ENCODE measurements at places on chromosomes 16 and 17.

GRCh38 chr17:9878786-9879525 lies 26.1 kb downstream of the RCVRN start:
- DNase-seq = no peak

DNA sequence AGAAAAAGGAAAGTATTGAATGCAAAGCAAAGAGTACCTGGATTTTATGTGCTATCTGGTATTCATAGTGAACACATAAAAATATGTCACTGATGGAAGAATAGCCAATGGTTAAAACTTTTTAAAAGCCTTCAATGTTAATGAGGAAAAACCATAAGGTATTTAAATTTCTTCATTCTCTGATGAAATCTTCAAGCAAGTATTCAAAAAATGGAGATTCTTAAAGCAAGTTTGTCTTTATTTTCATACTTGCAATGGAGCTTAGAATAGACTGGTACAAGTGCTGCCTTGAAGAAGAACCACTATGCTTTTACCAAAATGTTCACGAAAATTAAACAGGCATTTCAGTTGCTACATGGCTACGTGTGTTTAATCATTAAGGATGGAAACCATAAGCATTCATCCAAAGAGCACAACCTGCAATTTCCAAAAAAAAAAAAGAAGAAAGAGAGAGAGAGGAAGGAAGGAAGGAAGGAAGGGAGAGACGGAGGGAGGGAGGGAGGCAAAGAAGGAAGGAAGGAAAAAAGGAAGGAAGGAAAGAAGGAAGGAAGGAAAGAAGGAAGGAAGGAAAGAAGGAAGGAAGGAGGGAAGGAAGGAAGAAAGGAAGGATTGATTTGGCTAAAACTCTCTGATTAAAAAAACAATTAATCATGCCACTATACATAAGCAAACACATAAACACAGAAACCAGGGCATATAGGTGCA lies 17.6 kb downstream of the HS3ST3A1 start:
- no peak for DNase-seq

GRCh38 chr16:11064851-11065250 lies 120.5 kb downstream of the CLEC16A start:
- no peak for DNase-seq

DNA sequence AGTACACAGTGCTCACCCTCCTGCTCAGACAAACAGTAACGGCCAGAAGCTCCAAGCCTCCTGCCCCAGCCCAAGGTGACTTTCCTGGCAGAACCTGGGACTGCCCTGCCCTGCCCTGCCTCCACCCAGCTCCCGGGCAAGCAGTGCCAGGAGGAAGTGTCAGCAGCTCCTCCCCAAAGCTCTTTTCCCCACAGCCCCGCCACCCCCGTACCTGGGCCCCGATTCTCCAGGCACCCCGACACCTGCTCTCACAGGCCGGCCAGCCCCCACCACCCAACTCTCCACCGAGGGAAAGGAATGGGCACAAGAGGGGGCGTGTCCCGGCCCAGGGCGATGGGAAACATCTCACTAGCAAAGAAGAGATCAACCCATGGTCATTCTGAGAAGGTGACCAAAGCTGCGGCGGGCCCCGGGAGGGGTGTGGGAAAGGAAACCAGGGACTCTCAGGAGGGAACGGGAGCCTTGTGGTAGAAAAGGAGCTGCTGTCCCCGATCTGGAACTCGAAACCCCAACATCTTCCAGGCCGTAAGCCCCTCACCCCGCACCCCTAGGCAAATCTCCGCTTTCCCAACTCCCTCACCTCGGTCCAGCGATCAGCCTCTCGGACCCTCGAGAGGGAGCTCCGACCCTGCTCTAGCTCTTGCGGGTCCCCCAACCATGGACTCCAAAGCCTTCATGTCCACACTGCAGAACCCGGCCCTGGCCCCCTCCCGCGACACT lies 1.2 kb downstream of the BCAR1 start:
- no peak for DNase-seq

- DNase-seq = no peak
Observed at GRCh38 chr17:61135782-61136181, 263.9 kb upstream of the TBX2 start.

GRCh38 chr17:82648742-82649331 lies 593 bp upstream of the WDR45B start:
- DNase-seq = no peak

GRCh38 chr16:70534971-70535370 lies 11.4 kb downstream of the SF3B3 start:
- no peak for DNase-seq

GRCh38 chr17:79791735-79792161 lies 5.1 kb downstream of the CBX8 start:
- no peak for DNase-seq

DNA sequence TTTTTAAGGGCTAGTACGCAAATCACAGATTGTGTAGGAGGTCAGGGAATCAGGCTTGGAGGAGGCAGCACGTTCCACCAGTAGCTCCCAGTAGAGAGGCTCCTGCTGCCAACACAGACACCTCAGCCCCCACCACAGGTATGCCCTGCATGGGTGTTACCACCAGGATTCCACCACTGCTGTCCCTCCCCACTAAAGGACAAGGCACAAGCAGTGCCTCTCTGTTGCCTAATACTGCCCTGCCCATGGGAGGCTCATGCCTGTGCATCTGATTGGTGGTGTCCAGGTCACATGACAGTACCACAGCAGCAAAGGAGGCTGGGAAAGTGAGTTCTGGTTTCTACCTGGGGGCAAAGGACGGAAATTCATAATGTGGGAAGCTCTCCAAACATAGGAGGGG lies 33.6 kb upstream of the CACNG4 start:
- no peak for DNase-seq

DNA sequence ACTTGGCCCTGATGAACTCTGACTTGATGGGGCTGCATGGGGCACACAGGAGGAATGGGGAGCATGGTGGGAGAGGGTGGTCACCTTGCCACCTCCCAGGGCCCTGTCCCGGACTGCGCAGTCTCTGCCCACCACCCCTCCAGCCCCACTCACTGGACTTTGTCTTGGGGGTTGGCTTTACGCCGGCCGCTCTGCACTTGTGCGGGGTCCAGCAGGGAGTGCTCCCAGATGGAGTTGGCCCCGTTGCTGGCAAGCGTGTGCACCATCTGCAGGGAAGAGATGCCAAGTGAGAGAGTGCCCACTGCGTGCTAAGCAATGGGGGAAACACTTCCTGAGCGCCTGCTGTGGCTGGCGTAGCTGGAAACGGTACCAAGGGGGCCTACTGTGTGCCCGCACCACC lies 6.7 kb downstream of the GIT1 start:
- no peak for DNase-seq

- DNase-seq = no peak
Observed at GRCh38 chr17:3956327-3956957, 7.8 kb downstream of the ATP2A3 start.

DNA sequence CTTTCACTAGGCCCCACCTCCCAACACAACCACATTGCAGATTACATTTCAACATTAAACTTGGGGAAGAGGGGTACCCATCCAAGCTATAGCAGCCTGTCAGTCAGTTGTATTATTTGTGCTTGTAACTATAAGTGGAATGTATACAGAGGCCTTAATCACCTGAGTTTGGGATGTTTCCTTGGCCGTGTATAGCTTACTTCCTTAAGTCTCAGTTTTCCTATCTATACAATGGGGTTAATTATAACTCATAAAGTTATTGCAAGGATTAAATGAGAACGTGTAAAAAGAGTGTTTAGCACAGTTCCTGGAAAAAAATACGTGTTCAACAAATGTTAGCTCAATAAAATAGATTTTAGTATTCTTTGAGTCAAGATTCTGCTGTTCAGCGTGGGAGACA lies 165.5 kb upstream of the FAM20A start:
- DNase-seq = no peak

GRCh38 chr17:49516180-49516579 lies 21.1 kb downstream of the NGFR start:
- no peak for DNase-seq

DNA sequence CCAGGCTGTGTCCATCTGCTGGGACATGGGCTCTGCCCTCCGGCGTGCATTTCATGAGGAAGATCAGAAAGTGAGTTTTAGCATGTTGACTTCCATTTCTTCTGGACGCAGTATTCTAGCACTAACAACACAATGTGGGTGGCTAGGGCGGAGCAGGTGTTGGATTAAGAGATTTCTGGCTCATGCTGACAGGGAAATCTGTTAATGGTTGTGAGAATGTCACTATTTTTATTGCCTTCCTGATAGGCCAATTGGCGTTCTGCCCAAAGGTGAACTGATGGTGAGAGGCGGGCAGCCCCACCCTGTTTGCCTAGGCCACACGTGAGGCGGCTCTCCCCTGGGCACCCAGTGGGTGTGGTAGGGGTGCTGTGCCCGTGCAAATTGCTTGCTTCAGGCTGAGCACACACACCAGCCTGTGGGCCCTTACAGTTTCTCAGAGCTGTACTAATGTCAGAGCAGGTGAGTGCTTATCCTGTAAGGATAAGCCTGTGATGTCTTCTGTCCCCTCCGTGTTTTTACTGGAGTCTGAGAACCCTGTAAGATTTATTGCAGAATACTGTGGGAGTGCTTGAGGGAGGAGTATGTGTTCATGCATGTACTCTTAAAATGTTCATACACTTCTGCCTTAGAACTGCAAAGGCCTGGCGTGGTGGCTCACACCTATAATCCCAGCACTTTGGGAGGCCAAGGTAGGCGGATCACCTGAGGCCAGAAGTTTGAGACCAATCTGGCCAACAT lies 30.9 kb downstream of the PGS1 start:
- no peak for DNase-seq

GRCh38 chr17:11618861-11619566 lies 20.7 kb downstream of the DNAH9 start:
- no peak for DNase-seq

GRCh38 chr17:18377437-18378204 lies at the start of gene EVPLL:
EVPLL (plus strand) TSS chr17:18377778; CDS start chr17:18380938, 3,160 bp downstream.
- no peak for DNase-seq

Measured in stimulated activated CD4-positive, alpha-beta T cell treated with anti-CD3 and anti-CD28 coated beads, Interleukin-1b, Interleukin-23, amount 100 ng/mL, for 1 hour (primary cell).